ENCODE measurements at places on chromosomes 12 and 14.

GRCh38 chr14:95092723-95093122, 64.6 kb downstream of the DICER1 start:
- H3K4me1 ChIP-seq: no peaks in the 10 kb centered on the region
- no peaks in the 10 kb centered on the region for H3K27me3 ChIP-seq
- no peak overlapping the region for H3K4me3 ChIP-seq
- DNase-seq: no peak
- no peak overlapping the region for H3K27ac ChIP-seq
- no peaks in the 10 kb centered on the region for H3K36me3 ChIP-seq

- no peak overlapping the region for H3K4me3 ChIP-seq
- H3K36me3 ChIP-seq: no peaks in the 10 kb centered on the region
- H3K27me3 ChIP-seq: no peaks in the 10 kb centered on the region
Observed at GRCh38 chr12:47549258-47549657, 156.6 kb downstream of the RPAP3 start.

DNA sequence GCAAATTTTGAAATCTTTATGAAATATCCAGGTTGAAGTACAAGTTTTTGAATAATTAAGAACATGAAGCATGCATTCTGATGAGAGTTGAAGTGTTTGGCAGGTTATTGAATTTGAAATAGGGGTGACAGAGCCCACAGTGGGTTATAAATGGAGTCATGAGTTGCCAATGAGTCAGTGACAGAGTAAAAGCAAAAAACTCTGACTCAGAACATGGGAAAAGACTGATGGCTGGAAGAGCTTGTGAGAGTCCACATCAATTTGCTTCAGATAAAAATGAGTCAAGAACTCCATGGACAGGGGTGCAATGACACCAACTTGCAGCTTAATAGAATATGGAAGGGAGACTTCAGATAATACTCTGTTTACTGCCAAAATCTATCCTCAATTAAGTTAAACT, 105.3 kb downstream of the SLC6A15 start:
- H3K27ac ChIP-seq: no peak overlapping the region
- no peaks in the 10 kb centered on the region for H3K36me3 ChIP-seq
- H3K4me3 ChIP-seq: no peak overlapping the region
- peaks cover 6% of the 10 kb centered on the region for H3K4me1 ChIP-seq

DNA sequence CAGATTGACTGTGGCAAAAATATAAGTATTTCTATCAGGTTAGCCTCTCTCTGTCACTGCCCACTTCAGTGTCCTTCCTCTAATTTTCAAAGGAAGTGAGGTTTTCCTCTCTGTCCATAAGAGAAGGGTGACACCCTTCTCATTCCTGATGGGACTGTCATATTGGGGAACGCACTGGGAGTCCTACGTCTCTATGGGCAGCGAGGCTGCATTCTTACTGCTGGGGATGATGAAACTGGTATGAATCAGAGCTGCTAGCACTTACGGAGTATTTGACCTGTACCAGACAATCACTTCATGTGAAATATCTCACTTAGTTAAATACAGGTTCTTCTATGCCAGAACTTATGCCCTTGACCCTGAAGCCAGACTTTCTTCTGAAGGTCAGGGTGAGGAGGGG, 436.3 kb downstream of the DPF3 start:
- H3K27ac ChIP-seq: no peak overlapping the region
- no peaks in the 10 kb centered on the region for H3K4me1 ChIP-seq
- no peak for DNase-seq

DNA sequence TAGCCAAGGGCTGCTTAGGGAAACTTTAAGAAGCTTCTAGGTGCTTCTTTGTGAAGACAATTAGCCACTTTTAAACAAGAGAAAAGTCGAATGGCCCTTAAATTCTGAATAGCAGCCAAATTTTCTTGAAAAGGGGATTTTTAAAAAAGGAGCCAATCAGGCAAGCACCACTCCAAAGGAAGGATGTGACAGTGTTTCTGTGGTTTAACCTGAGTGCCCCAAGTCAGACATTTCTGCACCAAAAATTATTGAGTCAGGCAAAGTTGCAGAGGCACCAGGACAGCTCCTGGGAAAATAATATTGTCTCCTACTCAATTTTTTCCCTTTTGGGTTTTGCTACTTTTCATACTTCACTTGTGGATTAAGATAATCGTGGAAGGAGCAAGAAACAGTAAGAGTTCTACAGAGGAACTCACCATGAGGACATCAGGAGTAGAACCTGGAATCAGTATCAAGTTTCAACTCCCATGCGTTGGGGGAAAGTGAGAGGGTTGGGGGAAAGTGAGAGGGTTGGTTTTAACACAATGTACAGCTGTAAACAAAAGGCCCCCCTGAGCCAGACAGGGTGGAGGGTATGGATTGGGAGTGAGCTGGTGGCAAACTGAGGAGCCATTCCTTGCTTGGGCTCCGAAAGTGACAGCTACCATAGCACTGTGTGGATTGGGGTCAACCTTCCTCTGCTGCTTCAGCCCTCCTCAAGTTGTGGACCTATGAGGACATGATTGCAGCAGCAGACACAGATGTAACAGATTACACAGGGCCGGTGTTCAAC, 90.8 kb downstream of the SLC38A1 start:
- H3K4me1 ChIP-seq: no peaks in the 10 kb centered on the region
- H3K36me3 ChIP-seq: no peaks in the 10 kb centered on the region
- no peak for DNase-seq

DNA sequence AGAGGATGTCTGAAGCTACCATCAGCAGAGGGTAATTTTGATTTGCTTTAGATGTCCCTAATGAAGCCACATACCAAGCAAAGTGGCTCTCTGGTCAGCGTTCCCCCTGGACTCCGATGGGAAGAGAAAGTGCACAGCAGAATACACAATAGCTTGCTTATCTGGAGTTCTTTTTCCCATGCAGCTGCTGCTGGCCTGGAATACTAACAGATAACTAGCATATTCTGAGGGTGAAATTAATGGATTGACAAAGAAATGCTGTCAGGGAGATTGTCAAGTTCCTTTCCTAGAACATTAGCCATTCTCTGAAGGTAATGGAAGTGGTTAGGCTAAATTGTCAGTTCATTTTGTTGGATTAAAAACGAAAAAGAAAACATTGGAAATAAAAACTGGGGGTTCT, 391.3 kb downstream of the FLRT2 start:
- no peak overlapping the region for H3K27ac ChIP-seq
- H3K36me3 ChIP-seq: no peaks in the 10 kb centered on the region
- no peak overlapping the region for H3K4me3 ChIP-seq
- no peaks in the 10 kb centered on the region for H3K4me1 ChIP-seq

DNA sequence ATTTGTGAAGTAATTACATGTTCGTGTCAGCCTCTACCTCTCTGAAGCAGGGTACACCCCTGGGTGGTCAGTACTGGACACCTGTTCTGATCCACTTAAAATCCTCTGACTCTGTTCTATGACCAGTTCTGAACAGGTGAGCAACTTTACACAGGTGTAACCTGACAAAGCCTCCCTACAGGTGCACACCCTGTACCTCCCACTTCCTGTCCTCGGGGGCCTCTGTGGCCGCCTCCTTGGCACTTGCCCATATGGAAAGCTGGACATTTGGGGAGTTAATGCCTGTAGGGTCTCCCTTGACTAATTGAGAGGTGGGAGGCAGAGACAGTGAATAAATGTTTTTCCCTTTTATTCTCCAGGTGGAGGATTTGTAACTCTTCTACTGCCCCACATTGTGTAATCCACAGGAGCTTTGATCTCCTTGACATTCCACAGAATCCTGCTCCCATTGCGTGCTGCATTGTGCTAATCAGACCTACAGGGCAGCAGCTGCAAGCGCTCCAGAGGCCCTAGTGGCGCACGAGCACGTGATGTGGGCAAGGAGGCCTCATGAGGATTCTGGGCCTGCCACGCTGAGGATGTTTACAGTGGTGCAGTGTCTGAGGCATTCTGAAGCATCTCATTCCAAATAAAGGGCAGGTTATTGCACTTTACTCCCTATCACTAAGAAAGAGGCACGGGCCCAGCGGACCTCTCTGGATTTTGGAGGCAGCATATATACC, 45.8 kb upstream of the BATF start:
- peaks cover 10% of the 10 kb centered on the region for H3K36me3 ChIP-seq
- no peak overlapping the region for H3K4me3 ChIP-seq
- peaks cover 15% of the 10 kb centered on the region for H3K4me1 ChIP-seq
- no peak for DNase-seq

DNA sequence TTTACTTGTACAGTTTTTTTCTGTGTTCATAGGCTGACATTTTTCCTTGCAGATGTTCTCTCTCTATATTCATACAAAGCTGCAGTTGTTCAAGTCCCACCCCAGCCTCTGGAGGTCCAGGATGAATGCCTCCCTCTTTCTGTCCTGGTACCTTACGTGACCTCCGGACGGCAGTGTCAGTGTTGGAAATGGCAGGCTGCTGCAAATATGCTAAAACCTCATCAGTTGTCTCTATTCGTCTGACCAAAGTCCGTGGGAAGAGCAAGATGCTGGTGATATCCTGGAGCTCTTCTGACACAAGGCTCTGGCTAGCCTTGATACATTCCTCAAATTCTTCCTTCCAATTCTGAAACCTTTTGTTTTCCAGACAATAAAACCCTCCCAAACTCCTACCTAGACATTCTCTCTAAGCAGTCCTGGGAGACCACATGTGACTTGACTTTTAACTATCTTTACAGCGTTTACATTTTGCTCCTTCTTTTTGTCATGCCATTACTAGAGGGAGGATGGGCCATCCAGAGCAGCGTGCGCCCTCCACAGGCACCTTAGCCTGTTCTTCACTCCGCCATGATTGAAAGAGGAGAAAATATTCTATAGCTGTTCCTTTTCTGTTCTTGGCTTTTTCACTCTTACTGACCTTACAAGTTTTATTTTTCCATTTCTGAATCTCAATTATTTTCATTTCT, 143.6 kb downstream of the RGS6 start:
- no peaks in the 10 kb centered on the region for H3K4me1 ChIP-seq
- H3K27me3 ChIP-seq: no peaks in the 10 kb centered on the region
- no peak overlapping the region for H3K27ac ChIP-seq
- H3K4me3 ChIP-seq: peak overlapping the region; percentile 20
- DNase-seq: peak; percentile 23

GRCh38 chr12:12267742-12268200, 927 bp upstream of the LRP6 start:
- H3K27ac ChIP-seq: 0 out of 2 replicates have a peak overlapping the region, but pooled peaks have one; percentile 100
- H3K27me3 ChIP-seq: no peaks in the 10 kb centered on the region
- no peaks in the 10 kb centered on the region for H3K36me3 ChIP-seq
- no peak for DNase-seq

All from H1 (cell line).